ENCODE measurements at places on chromosomes 2 and 18.

DNA sequence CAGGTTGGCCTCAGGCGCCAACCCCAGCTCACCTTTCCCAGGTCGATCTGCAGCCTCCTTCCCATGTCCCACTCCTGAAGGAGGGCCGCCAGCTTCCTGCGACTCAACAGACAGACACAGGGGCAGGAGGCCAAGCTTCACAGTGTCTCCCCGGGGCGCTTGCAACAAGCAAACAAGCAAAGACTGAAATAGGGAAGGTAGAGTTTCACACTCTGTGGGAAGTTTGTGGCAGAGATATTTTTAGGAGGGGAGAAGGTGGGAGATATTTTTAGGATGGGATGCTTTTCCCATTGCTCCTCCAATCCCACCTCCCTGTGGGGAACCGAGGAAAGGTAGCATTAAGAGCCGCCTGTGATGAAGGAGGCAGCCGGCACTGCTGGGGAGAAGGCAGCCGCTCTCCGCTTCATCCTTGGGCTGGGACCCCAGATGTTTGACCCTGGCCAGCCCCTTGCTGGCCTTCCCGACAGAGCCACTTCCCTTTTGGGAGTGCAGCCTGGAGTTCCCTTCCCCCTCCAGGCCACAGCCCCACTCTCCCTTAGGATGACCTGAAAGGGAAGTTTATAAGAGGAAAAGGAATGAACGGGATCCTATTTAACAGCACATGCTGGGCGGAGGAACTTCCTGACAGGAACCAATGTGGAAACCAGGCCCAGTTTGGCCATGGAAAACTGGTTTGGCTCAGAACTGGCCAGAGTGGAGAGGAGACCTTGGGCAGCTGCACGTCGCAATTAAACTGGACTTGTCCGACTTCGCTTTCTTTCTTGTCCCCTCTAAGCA is 142.2 kb upstream of the SMAD2 start:
- DNase-seq, result no peak
- H3K4me3 ChIP-seq, result no peak overlapping the region
- no peaks in the 10 kb centered on the region for H3K36me3 ChIP-seq
- H3K27me3 ChIP-seq, result peaks cover 8% of the 10 kb centered on the region

DNA sequence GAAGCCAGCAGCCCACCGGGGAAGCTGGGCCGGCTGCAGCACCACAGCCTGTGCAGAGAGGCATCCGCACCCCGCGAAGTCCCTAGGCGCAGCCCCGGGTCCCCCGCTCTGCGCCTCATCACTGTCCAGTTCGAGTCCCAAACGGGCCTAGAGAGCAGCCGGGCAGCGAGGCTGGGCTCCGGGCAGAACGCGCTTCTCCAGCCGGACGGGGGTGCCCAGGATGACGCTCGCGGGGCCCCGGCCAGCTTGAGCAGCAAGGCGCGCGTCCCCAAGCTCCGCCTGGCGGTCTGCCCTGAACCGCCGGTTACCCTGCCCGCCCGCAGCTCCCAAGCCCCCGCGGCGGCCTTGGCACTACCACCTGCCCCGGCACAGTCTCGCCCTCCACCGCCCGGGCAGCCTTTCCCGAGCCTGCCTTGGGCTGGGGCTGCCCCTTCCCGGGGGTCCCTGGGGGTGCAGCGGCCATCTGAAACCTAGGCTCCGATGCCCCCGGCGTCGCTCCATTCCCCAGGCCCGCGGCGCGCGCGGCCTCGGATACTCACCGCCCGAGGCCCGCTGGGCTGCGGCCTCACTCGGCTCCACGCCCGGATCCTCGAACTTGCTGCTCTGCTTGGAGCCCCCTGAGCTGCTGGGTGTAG is 591 bp downstream of the SLC16A14 start:
- peak overlapping the region; percentile 94 for H3K27ac ChIP-seq
- peaks cover 3% of the 10 kb centered on the region for H3K36me3 ChIP-seq
- peak overlapping the region; percentile 86 for H3K4me3 ChIP-seq
- peak; percentile 47 for DNase-seq

GRCh38 chr2:174615871-174616436 is 18.4 kb upstream of the WIPF1 start:
- DNase-seq, result no peak
- H3K27me3 ChIP-seq, result no peaks in the 10 kb centered on the region
- H3K4me3 ChIP-seq, result peak overlapping the region; percentile 9
- H3K36me3 ChIP-seq, result peaks cover 73% of the 10 kb centered on the region

- DNase-seq, result peak; percentile 2
- H3K4me1 ChIP-seq, result peaks cover 4% of the 10 kb centered on the region
- H3K4me3 ChIP-seq, result no peak overlapping the region
- H3K27me3 ChIP-seq, result no peaks in the 10 kb centered on the region
- H3K36me3 ChIP-seq, result no peaks in the 10 kb centered on the region
Measured at GRCh38 chr18:76981396-76981968, 151.1 kb downstream of the MBP start.

DNA sequence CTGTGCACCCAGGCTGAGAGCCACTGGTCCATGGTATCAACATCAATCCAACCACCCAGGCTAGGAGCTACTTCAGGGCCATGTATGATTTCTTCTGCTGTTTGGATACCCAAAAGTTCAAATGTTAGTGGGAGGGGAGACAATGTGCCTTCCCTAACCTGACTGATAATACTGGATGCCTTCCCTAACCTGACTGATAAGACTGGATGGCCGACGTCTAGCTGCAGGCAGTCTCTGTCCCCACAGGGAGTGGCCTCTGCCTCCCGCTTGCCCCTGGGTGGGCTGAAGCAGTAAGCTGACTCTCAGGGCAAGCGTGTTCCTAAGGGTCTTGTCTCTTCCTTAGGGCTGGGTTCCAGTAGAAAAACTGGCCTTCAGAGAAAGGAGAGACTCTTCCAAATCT is 65.8 kb downstream of the ZAP70 start:
- peaks cover 30% of the 10 kb centered on the region for H3K36me3 ChIP-seq
- no peak overlapping the region for H3K27ac ChIP-seq
- no peak for DNase-seq

GRCh38 chr2:86822668-86823345 is 32.1 kb upstream of the CD8A start:
- peaks cover 13% of the 10 kb centered on the region for H3K4me1 ChIP-seq
- H3K27ac ChIP-seq, result no peak overlapping the region
- no peak overlapping the region for H3K4me3 ChIP-seq
- peaks cover 22% of the 10 kb centered on the region for H3K27me3 ChIP-seq
- no peaks in the 10 kb centered on the region for H3K36me3 ChIP-seq

- H3K36me3 ChIP-seq, result no peaks in the 10 kb centered on the region
- no peak overlapping the region for H3K27ac ChIP-seq
- H3K4me3 ChIP-seq, result no peak overlapping the region
- no peaks in the 10 kb centered on the region for H3K27me3 ChIP-seq
- no peaks in the 10 kb centered on the region for H3K4me1 ChIP-seq
Measured at GRCh38 chr2:82834893-82835292, 1624.2 kb downstream of the SUCLG1 start.

DNA sequence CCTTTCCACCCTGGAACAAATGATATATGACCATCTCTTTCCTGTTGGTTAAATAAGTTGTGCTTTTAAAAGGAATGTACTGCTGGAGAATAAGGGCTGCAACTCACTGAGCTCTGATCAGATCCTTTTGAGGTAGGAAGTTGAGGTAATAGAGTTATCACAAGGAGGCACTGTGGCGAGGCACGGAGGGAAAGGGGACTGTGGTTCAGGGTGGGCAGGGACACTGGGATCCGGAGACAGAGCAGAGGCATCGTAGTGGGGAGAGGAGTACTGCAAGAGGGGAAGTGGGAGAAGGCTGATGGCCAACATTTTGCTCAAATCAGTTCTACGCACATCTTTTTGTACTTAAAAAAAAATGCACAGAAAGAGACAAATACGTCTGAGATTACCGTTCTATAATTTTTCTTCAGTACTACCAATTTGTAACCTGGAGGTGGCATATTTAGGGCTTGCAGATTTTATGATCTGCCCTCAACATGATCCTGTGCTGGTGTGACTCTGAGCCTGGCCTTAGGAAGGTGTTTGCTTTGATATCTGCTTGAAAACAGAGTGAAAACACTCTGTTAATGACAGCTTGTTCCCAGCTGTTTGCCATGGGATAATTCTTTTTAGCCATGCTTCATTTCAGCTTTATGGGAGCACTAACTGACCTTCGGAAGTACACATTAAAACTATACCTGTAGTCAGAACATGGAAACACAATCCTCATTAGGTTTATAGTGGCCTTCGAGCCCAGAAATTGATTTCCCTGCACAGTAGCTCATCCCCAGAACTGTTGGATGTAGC is 168.1 kb downstream of the KCNE4 start:
- DNase-seq, result no peak
- no peaks in the 10 kb centered on the region for H3K27me3 ChIP-seq
- H3K36me3 ChIP-seq, result no peaks in the 10 kb centered on the region
- H3K27ac ChIP-seq, result no peak overlapping the region
- H3K4me1 ChIP-seq, result no peaks in the 10 kb centered on the region
- H3K4me3 ChIP-seq, result no peak overlapping the region

DNA sequence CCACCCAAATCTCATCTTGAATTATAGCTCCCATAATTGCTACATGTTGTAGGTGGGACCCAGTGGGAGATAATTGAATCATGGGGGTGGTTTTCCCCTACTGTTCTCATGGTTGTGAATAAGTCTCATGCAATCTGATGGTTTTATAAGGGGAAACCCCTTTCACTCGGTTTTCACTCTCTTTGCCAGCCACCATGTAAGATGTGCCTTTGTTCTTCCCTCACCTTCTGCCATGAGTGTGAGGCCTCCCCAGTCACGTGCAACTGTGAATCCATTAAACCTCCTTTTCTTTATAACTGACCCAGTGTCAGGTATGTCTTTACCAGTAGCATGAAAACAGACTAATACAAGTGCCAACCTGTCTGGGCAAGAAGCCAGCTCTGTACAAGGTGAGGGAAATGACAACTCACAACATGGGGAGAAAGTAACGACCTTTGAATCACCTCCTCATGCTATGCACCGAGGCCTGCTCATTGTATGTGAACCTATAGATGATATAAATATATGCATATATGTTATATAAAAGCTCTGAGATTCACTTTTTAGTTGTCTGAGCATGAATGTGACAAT is 162.2 kb downstream of the ALPK2 start:
- H3K4me1 ChIP-seq, result no peaks in the 10 kb centered on the region
- no peak overlapping the region for H3K27ac ChIP-seq
- peaks cover 11% of the 10 kb centered on the region for H3K27me3 ChIP-seq
- DNase-seq, result no peak
- H3K4me3 ChIP-seq, result no peak overlapping the region
- H3K36me3 ChIP-seq, result no peaks in the 10 kb centered on the region

DNA sequence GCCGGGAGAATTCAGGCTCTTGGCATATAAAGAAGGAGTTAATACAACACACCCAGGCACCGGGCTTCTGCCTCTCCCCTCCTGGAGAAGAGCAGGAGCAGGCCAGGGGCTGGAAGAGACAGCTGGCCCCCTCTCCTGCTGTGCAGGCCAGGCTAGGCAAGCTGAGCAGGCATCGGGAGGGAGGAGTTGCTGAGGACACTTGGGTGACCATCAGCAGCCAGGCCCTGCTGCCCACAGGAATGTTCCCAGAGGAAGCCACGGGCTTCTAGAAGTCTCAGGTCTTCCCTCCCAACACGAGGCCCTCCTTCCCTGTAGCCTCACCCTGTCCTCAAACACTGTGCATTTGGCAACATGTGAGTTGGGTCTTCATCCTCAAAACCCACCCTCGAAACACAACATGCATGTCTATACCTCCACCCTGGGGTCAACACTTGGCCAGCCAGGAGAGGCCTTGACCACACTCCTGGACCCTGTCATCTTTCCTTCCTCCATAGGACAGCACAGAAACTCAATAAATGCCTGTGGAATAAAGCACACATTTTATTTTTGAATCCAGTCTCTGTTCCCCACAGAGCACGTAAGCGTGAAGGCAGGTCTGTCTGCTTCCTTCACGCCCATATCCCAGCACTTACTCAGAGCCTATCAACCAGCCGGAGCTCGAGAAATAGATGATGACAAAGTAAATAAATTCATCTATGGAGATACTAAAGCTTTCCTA is 433.8 kb upstream of the ID2 start:
- H3K36me3 ChIP-seq, result peaks cover 42% of the 10 kb centered on the region
- H3K4me1 ChIP-seq, result peaks cover 3% of the 10 kb centered on the region
- H3K27ac ChIP-seq, result no peak overlapping the region

GRCh38 chr2:60391230-60391629 is 162.2 kb downstream of the BCL11A start:
- no peak overlapping the region for H3K27ac ChIP-seq
- peaks cover 1% of the 10 kb centered on the region for H3K27me3 ChIP-seq
- no peaks in the 10 kb centered on the region for H3K4me1 ChIP-seq

- no peak for DNase-seq
- H3K27ac ChIP-seq, result no peak overlapping the region
- no peak overlapping the region for H3K4me3 ChIP-seq
- no peaks in the 10 kb centered on the region for H3K27me3 ChIP-seq
- no peaks in the 10 kb centered on the region for H3K36me3 ChIP-seq
Measured at GRCh38 chr18:28284132-28284531, 107.2 kb upstream of the CDH2 start.

- H3K27ac ChIP-seq, result no peak overlapping the region
- no peaks in the 10 kb centered on the region for H3K27me3 ChIP-seq
- H3K4me3 ChIP-seq, result no peak overlapping the region
- H3K36me3 ChIP-seq, result peaks cover 9% of the 10 kb centered on the region
Measured at GRCh38 chr2:43068041-43068533, 158.3 kb downstream of the ZFP36L2 start.

DNA sequence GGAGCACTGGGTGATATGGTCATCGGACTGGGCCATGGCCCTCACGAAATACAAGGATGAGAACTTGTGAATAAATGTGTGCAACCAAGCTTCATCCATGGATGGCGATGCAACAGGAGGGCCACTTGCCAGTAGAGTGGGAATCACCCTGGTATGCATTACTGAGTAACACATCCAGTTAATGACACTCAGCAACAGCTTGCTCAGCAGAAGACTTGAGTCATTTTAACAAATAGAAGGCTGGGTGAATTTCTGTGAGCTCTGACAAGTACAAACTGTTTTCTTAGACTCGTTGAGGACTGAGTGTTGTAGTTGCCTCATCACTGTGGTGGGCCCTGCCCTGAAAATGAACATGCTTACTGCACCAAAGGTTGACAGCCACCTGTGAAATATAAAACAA is 221.6 kb downstream of the NCKAP5 start:
- DNase-seq, result no peak
- no peak overlapping the region for H3K27ac ChIP-seq
